H1 (cell line): ENCODE measurements at places on chromosomes 7 and 10. TPM values are rescaled to one million over a fixed set of nuclear protein-coding genes. Genes with fewer than 3 reads are reported as not detected.

The VAX1 gene
- not detected in 2 replicates for total RNA-seq

The ASB10 gene
- not detected in 2 replicates for total RNA-seq

The CPA2 gene
- total RNA-seq, result 0.31 TPM in 1 of 2 replicates, not detected in the other

The OPN1SW gene
- not detected in 2 replicates for total RNA-seq

The PYROXD2 gene
- 3.2 and 4.2 TPM in 2 replicates for total RNA-seq

The MYO3A gene
- total RNA-seq, result 3.2 and 5.3 TPM in 2 replicates

The SPOCK2 gene
- 1.6 and 1.9 TPM in 2 replicates for total RNA-seq

The POLR2J2 gene
- 7.7 and 7.9 TPM in 2 replicates for total RNA-seq

The PGAM2 gene
- total RNA-seq, result 1.4 and 2.1 TPM in 2 replicates

The AKR1B1 gene
- 189 and 195 TPM in 2 replicates for total RNA-seq

The MOGAT3 gene
- total RNA-seq, result 0.82 TPM in 1 of 2 replicates, not detected in the other

The TRIL gene
- 5.5 and 5.8 TPM in 2 replicates for total RNA-seq

The TMEM213 gene
- total RNA-seq, result 0.67 TPM in 1 of 2 replicates, not detected in the other

The IFRD1 gene
- total RNA-seq, result 50.4 and 50.5 TPM in 2 replicates

The NKX2-3 gene
- not detected in 2 replicates for total RNA-seq

The PLXDC2 gene
- 40.1 and 40.5 TPM in 2 replicates for total RNA-seq

- no peak for DNase-seq
Measured at GRCh38 chr10:8677642-8678041, 623.2 kb downstream of the GATA3 start.

DNA sequence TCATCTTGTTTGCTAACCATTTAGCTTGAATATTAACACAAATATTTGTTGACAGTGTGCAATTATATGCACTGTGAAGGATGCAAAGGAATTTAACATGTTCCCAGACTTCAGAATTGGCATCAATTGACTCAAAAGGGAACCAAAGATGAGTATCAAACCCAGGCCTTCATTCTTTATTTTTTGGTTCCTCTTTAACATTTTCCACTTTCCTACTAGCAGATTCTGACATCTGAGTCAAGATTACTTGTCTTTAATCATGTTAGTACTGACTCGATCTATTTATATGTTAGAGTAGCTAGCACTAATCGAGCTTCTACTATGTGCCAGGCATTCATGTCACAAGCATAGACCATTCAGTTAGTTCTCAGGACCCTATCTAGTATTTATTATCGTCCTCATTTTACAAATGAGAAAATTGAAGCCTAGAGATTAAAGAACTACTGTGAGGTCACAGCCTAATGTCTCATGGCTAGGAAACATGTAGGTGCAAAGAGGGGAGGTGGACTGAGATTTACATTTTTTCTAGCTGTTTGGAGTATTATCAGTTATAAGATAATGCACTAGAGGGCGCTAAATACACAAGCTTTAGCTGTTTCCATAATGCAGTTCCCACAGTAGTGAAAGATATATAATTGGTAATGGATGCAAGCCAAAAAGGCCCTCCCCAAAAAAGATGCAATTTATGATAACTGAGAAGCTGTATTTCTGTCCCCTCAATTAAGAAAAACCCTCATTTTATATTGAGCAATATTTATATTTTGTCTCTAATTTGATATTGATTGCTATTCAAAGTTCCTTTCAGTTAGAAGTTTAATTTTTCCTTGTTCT is 32.9 kb upstream of the KMT2E start:
- no peak for DNase-seq

- no peak for DNase-seq
Measured at GRCh38 chr7:46753662-46754061, 828.2 kb downstream of the TNS3 start.

DNA sequence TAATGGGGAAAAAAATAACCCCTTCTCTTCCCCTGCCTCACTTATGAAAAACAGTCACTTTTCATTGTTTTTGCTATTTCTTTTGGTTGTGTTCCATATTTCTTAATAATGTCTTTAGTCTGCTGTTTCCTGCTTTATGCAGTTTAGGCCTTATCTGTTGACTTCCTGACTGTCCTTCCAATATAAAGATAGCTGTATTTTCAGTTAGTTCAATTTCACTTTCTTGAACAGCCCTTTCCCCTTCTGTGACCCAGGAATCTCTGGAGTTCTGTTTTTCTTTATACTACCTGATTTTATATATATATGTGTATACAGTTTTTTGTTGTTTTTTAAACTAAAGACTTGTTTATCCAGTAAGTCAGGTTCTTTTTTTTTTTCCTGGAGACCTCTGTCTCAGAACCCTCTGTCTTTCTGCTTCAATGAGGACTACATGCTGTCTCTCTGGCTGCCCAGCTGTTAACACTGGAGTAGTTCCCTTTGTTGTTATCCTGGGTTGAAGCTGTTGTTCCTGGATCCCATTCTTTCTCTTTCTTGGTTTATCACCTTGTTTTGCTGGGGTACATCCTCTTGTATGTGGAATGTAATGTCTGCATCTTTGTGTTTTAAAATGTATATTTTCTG is 87.2 kb downstream of the GSDME start:
- DNase-seq, result no peak

GRCh38 chr7:101241443-101242349 is 3.2 kb downstream of the FIS1 start:
- DNase-seq, result no peak

- no peak for DNase-seq
Measured at GRCh38 chr10:124568848-124569622, 107.4 kb downstream of the LHPP start.

DNA sequence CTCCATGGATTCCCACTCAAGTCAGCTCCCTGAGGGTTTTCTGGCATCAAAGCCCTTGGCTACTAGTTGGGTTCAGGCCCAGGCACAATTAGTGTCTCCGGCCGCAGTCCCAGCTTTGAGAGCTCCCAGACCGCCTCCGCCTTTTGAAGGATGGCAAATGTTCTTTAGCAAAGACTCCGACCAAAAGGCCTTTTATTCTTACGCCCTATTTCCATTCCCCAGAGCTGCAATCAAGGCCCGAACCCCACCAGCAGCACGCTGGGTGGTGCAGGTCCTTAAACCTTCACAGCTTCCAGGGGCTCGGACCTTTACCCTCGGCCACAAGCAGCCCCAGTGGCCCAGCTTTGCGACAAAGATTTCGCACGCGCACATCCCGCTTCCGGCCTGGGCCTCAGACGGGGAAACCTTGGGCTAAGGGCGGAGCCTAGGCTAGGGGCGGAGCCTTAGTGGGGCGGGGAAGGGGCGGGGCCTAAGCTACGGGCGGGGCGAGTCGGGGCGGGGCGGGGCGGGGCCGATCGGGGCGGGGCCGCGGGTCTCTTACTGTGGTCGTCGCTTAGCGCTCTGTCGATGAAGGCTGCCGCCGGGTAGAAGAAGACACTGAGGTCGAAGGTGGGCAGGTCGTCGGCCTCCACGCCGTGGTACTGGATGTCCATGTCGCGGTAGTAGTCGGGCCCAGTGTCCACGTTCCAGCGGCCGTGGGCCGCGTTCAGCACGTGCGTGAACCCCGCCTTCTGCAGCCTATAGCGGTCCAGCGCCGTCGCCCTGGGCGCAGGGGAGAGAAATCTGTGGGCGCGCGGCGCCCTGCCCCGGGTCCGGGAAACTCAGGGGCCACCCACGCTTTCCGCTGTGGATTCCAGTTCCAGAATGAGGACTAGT is 68.0 kb upstream of the SAMD8 start:
- no peak for DNase-seq

- DNase-seq, result no peak
Measured at GRCh38 chr7:659306-659847, 67.1 kb upstream of the DNAAF5 start.

DNA sequence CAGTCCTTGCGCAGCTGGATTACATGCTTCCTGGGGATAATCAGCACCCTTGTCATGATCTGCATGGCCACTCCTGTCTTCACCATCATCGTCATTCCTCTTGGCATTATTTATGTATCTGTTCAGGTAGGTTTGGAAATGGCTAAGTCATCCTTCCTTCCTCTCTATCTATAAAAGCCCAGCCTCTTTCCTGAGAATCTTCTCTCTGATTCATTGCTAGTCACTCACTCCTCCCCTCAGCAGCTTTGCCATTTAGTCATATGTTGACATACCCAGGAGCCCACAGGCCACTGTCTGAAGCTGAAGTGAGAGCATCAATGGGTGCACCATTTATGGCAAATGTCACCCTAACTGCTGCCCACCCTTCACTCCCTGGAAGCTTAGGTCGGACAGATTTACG is 52.0 kb downstream of the ABCC2 start:
- no peak for DNase-seq

DNA sequence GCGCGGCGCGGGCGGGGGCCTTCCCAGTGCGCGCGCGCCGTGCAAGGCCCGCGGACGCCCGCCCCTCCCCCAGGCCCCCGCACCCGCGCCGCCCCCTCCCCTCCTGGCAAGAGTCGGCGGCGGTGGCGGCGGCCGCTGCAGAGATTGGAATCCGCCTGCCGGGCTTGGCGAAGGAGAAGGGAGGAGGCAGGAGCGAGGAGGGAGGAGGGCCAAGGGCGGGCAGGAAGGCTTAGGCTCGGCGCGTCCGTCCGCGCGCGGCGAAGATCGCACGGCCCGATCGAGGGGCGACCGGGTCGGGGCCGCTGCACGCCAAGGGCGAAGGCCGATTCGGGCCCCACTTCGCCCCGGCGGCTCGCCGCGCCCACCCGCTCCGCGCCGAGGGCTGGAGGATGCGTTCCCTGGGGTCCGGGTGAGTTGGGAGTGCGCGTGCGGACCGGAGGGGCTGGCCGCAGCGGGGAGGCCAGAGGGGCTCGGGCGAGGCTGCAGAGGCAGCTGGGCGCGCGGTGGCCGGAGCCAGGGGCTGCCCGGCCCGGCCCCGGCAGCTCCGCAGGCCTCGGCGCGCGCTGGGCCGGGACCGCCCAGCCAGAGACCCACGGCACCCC is at the start of gene BMPR1A:
Gene BMPR1A (plus strand): TSS at position 109 of the 602 bp plus-strand sequence. CDS start 119,400 bp downstream, outside the sequence.
- no peak for DNase-seq

DNA sequence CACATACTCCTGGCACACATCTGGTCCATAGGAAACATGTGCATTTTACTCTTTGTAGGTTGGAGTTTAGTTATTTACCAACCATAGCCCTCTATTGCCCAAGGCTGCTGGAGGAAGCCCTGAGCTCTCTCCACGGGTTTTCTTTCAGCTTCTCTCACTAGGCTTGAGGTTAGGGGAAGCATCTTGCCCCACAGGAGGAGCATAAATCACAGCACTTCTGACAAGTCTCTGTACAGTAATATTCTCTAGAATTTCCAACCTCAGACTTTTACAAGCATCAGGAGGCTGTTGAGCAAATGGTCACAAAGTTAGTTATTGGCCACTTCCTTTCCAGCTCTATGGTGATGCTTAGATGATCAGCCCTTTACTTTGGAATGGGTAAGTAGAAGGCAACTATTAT is 122.9 kb upstream of the GLI3 start:
- no peak for DNase-seq

- DNase-seq, result no peak
Measured at GRCh38 chr7:150371131-150371995, 2.7 kb downstream of the REPIN1 start.

DNA sequence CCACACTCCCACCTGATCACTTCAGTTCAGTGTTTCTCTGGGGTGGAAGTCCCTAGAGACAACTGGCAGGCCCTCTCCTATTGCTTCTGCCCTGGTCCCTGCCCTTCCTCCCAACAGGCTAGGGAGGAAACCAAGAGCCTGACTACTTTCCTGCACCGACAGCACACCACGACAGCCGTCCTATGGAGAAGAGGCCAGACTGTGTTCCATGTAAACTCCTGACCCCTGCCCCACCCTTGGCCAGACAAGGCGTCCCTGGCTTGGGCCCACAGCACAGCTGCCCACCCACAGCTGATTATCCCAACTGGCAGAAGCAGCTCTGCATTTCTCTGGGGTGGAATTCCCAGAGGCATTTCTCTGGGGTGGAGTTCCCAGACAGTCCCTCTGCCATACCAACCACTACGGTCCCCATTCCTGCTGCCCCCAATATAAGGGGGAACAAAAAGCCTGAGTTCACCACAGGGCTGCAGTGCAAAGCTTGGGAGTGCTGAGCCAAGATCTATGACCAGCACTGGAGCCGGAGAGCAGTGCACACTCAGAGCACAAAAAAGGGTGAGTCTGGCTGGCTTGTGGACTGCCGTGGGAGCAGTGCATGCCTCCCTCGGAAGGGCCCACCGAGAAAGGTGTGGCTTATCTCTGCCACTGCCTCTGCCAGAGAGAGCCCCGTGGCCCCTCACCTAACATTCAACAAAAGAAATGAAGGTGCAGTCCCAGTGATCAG is 193.4 kb downstream of the HPSE2 start:
- no peak for DNase-seq

GRCh38 chr7:85516675-85517074 is 329.8 kb upstream of the SEMA3D start:
- DNase-seq, result no peak

- no peak for DNase-seq
Measured at GRCh38 chr7:5528815-5529442, 105.3 kb upstream of the TNRC18 start.

DNA sequence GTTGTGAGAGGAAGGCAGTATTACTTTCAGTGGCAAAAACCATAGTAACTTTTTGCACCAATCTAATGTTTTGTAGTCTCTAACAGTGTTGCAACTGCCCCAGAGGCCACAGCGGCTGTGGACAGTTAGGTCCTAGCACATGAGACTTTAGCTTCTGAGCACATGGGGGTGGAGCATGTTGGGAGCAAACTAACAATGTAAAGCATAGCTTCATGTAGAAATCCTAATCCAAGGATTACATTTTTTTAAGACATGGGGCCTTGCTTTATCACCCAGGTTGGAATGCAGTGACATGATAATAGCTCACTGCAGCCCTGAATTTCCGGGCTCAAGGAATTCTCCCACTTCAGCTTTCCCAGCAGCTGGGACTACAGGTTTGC is 49.0 kb downstream of the LAMB1 start:
- DNase-seq, result no peak

- no peak for DNase-seq
Measured at GRCh38 chr10:132500781-132501415, 36.7 kb upstream of the INPP5A start.

GRCh38 chr7:78368771-78369170 is 570.2 kb downstream of the PHTF2 start:
- DNase-seq, result no peak

- no peak for DNase-seq
Measured at GRCh38 chr10:133445751-133446708, 7.7 kb upstream of the SCART1 start.

DNA sequence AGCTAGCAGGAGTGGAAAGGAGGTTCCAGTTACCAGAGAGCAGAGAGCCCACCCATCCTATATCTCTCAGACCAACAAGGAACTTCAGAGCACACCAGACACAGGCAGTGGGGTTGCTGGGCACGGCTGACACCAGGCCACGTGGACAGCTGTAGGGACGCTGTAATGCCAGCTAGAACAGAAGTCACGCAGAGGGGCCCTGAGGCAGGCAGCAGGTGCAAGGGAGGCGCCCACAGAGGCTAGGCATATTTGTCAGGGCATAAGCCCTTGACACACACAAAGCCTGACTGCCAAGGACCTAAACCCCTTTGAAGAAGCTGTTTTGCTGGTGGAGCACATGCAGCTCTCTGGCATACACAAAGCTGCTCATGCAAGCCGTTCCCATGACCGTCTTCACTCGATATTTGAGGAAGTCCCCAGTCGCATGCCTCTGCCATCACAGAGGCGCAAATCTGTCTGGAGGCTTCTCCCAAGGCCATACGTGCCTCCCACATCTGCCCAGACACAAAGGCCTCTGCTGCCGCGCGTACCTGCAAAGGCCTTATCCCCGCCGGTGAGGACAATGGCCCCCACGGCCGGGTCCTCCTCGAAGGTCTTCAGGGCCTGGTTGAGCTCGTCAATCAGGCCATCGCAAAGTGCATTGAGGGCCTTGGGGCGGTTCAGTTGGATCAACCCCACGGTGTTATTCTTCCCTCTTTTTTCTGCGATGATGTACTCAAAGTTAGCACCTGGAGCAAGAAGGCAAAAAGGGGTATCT is 2.9 kb downstream of the ECHS1 start:
- DNase-seq, result no peak

- DNase-seq, result no peak
Measured at GRCh38 chr7:151225948-151226510, 976 bp downstream of the ABCF2 start.
